Neural progenitor cell (in vitro differentiated cells): ENCODE measurements at places on chromosomes 5 and 9.

DNA sequence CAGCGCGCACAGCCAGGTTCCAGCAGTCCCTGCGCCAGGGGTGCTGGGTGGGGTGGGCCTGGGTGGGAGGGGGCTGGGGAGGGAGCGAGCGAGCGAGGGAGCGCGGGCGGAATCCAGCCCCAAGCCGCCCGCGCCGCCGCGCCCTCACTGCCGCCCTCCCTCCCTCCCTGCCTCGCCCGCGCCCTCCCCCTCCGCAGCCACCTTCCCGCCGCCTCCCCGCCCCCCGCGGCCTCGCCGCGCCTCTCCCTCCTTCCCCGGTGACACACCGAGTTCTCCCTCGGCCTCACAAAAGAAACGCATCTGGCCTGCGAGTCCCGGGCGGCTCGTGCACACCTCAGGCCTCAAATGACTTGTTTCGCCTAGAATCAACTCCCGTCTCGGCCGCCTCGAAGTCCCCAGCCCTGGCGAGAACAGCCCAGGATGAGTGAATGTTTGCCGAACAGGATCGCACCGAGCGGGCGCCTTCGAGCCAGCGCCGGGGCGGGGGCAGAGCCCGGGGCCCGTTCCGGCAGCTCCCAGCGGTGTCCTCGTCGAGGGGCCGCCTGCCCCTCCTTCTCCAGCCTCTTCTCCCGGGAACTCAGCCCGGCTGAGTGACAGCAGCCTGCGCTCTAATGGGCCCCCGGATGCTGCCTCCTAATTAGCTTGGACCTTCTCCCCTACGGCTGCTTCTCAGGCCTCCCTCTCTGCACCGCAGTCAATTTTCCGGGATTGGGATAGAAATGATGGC lies 371 bp upstream of the PITX1 start:
- DNase-seq, result peak; percentile 85

DNA sequence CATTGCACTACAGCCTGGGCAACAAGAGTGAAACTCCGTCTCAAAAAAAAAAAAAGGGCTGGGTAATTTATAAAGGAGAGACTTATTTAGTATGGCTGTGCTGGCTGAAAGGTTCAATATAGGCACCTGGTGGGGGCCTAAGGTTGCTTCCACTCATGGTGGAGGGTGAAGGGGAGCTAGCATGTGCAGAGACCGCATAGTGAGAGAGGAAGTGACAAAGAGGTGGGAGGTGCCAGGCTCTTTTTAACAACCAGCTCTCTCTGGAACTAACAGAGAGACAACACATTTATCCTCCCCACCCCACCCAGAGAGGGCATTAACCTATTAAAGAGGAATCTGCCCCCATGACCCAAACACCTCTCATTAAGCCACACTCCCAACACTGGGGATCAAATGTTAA lies 28.9 kb upstream of the SERINC5 start:
- no peak for DNase-seq

DNA sequence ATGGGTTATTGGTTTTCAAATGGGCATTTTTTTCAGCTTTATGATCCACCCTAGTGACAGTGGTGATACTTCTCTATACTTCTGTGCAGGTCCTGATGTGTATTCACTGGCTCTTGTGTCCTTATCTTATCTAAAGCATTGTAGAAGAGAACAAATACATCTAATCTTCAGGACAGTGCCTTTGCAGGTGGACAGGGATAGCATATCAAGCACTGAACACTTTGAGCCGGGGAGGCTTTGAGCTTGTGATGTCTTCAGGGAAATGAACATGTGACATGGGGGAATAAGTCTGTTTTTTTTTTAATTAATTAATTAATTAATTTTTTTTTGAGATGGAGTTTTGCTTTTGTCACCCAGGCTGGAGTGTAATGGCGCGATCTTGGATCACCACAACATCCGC lies 115.5 kb upstream of the KLF4 start:
- no peak for DNase-seq

GRCh38 chr5:143447983-143448382 lies 44.5 kb upstream of the NR3C1 start:
- no peak for DNase-seq

DNA sequence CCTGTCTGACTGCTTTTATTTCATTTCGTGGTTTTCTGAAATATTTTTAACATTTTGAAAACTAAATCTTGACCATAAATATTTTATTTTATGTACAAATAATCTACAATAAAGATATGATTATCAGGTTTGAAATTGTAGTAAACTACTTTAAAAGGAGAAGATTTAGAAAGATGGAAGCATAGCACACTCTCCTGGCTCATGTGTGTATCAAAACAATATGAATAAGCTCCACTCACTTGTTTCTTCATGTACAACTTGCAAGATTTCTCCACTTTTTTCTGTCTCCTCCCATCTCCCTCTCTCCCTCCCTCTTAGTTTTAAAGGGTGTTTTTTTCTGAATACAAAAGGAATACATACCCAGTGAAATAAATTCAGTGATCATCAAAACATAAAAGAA lies 15.4 kb upstream of the VPS13A start:
- no peak for DNase-seq

GRCh38 chr9:105173306-105173705 lies 71.1 kb upstream of the SLC44A1 start:
- peak; percentile 74 for DNase-seq

- peak; percentile 18 for DNase-seq
Observed at GRCh38 chr9:88590558-88591146, 55.7 kb downstream of the NXNL2 start.

- no peak for DNase-seq
Observed at GRCh38 chr5:147411359-147412319, 98.2 kb downstream of the DPYSL3 start.

- no peak for DNase-seq
Observed at GRCh38 chr9:86470326-86470725, 116.1 kb upstream of the TUT7 start.

- DNase-seq, result no peak
Observed at GRCh38 chr5:97967292-97967691, 784.2 kb upstream of the RIOK2 start.

DNA sequence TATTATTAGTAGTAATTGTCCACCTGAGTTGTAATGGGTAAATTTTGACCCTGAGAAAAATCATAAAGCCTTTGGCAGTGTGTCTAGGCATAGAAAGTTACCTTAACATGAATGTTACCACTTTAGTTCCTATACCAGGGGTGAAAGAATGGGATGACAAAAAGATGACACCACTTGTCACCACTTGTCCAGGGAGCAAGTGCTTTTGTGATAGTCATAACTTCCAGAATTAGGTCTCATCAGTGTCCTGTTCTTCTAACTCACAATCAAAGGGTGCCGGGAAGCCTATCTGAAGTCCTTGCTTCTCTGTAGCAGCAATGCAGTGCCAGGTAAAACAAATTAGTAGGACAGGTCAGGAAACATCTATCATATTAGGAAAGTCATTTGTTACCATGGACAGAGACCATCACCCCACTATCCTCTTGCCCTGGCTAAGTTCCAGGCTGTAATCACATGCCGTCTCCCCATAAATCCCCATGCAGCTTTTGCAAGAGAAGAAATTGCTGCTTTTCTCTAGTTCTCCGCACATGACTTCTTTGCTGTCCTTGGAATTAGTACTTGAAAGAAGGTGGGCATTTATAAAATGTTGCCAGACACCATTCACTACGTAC lies 156.5 kb upstream of the SGCD start:
- no peak for DNase-seq

DNA sequence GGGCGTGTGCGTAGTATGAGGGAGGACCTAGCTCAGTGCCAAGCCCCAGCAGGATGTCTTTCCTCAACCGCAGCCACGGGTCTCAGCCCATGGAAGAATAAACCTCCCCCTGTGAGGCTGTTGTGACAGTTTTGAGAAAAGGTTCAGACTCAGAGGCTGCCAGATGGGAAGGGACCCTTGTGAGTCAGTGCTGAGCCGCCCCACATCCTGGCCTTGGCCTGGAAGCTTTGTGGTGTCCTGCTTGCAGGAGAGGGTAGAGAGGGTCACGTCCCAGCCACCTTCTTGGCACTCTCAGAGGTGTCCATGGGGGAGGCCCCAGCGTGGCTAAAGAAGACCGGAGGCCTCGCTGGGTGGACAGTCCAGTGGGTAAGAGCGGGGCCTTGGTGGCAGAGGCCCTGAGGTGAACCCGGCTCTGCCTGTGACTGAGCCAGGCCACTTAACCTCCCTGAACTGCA lies 2.8 kb downstream of the GRHPR start:
- no peak for DNase-seq

DNA sequence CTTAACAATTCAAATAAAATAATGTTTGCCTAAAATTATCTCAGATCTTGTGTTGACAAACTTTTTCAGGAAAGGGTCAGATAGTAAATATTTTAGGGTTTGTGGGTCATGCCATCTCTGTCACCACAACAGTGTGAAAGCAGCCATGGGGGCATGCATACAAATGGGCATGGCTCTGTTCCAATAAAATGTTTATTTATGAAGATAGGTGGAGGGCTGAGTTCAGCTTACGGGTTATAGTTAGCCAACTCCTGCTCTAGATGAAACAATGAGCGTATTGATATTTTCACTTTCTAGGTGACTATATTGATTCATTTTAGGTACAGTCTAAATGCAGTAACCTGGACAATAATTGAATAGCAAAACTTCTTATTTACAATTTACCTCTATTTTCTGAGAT lies 533.8 kb upstream of the CLINT1 start:
- DNase-seq, result no peak

GRCh38 chr5:89303033-89303480 lies 420.1 kb upstream of the MEF2C start:
- no peak for DNase-seq

- DNase-seq, result no peak
Observed at GRCh38 chr5:95066048-95066447, 218.8 kb downstream of the MCTP1 start.

GRCh38 chr5:43371821-43372220 lies 40.4 kb downstream of the CCL28 start:
- DNase-seq, result no peak

DNA sequence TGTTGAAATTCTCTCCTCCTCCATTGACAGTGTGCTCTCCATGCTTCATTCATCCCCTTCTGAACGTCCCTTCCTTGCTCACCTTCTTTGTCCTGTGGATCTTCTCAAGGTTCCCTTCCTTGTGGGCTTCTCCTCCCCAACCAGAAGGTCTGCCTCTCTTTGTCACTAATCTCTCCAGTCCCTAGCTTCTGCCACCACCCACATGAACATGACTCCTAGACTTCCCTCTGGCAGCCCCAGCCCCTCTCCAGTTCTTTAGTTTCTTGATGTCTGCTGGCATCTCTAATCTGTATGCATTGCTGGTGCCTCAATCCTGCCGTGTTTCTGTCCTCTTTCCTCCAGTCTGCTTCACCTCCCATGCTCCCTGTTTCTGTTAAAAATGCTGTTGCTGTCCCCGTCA lies 79.3 kb downstream of the ARHGAP26 start:
- DNase-seq, result no peak

DNA sequence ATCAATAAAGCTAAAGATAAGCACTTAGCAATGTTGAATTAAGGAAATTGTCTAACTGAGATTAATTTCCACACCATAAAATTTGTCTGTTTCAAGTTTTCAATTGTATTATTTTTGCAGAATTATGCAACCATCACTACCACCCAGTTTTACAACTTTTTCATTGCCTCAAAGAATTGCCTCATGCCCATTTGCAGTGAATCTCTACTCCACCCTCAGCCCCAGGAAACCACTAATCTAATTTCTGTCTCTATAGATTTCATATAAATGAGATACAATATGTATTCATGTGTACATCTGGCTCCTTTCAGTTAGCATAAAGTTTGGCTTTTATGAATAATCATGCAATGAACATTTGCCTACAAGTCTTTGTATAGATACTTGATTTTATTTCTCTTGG lies 72.9 kb downstream of the PTCD2 start:
- no peak for DNase-seq

GRCh38 chr5:156497804-156498208 lies 170.8 kb downstream of the SGCD start:
- DNase-seq, result no peak

DNA sequence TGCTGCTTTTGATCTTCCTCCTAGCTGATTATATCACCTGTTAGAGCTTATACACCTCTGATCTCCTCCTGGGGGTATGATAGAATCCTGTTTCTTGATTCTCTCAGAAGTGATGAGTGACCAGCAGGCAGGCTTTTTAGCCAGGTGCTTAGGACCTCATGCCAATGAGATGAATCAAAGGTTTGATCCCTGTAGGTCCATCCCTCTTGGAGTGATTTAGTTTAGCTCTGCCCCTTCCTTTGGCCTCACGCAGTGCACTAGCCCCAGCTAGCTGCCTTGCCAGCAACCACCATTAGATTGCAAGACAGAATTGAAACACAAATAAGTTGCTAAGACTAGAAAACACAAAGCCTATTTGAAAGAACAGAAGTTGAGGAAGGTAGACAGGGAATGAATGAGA lies 84.4 kb downstream of the ZSWIM6 start:
- DNase-seq, result peak; percentile 47

DNA sequence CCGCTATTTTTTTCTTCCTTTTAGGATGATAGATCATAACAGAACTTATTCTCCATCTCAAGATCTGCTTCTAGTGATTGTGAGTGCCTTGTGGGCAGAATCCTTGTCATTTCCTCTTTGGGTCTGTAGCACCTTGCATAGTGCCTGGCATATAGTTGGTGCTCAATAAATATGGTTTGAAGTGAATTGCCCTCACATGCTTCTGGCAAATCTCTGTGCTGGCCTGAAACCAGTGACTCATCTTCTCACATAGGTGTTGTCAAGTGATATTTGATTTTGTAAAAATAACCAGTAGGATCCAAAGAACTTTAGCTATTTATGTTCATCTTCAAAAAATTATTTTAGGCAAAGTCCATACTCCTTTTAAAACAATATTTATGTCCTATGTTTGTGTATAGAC lies 86.7 kb downstream of the GABRG2 start:
- DNase-seq, result no peak

- peak; percentile 12 for DNase-seq
Observed at GRCh38 chr5:121497176-121497575, 354.5 kb upstream of the FTMT start.

DNA sequence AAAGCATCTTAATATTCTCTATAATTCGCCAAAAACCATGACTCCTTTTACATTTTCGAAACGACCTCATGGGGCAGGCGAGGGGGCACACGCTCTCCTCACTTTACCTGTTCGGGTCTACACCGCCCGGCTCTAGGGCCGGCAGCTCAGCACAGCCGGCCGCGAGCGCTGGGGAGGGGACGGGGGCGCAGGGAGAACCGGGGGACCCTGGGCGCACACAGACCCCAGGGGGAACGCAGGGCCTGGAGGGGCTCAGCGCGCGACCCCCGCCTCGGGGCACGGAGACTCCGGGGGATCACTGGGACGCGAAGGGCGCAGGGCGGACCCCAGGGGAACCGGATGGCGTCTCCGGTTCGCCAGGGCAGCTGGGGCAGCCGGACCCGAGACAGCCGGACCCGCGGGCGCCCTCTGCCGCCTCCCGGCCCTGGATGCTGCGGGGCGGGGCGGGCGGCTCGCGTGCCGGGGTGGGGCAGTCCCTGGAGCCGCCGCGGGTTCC lies at the start of gene AHRR:
Gene AHRR, plus strand, starts transcription at position 485 of the 496 bp plus-strand sequence. CDS start 22,189 bp downstream, outside the sequence.
- peak; percentile 88 for DNase-seq

DNA sequence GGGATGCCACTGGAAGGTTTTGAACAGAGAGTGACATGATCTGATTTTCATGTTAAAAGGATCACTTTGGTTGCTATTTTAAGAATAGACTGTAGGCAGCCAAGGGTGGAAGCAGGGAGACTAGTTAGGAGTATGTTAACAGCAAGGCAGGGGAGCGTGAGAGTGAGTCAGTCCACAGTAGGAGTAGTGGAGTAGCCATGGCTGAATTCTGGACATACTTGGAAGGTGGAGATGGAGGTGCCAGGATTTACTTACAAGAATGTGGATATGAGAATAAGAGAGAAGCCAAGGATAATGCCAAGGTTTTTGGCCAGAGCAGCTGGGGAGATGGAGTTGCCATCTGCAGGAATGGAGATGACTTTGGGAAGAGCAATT lies 118.8 kb downstream of the GALNT10 start:
- no peak for DNase-seq
